ENCODE measurements at places on chromosomes 4 and X.

DNA sequence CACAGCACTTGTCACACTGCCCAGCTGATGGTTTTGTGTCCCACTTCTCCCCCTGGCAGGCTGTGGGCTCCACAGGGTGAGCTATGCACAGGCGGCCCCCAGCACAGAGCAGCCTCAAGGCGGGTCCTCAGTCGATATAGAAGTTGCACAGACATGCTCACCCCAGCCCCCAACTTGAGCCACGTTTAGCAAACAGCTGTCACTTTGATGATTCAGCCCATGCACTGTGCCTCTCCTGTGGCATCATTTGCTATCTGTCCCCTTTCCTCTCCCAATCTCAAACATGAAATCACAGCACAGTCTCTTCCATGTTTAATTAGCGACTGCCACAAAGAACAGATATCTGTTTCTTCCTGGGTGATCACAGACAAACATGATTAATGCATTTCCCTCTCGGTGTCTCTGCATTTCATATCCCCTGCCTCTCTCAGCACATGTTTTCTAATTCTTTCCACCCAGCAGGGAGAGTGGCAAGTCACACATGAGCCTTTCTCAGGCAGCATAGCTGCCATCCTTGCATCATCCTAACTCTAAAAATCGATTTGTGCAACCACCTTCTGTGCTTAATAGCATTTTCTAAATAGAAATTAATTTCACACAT is 204.9 kb downstream of the EVC2 start:
- DNase-seq: no peak

DNA sequence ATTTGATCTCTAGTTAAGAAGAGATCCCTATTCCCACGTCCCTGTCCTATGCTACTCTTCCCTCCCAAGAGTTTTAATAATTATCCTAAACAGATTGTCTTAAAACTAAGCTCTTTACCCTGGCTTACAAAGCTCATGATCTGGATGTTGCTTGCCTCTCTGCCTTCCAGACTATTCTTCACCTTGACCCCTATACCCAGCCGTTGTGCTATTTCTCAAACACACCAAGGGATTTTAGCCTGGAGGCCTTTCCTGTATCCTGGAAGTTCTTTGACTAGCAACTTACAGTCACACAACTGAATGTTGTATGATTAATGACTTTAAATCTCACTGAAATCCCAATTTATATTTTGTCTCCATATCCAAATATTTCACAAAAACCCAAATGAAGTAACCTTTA is 314.9 kb downstream of the ADGRL3 start:
- no peak for DNase-seq

DNA sequence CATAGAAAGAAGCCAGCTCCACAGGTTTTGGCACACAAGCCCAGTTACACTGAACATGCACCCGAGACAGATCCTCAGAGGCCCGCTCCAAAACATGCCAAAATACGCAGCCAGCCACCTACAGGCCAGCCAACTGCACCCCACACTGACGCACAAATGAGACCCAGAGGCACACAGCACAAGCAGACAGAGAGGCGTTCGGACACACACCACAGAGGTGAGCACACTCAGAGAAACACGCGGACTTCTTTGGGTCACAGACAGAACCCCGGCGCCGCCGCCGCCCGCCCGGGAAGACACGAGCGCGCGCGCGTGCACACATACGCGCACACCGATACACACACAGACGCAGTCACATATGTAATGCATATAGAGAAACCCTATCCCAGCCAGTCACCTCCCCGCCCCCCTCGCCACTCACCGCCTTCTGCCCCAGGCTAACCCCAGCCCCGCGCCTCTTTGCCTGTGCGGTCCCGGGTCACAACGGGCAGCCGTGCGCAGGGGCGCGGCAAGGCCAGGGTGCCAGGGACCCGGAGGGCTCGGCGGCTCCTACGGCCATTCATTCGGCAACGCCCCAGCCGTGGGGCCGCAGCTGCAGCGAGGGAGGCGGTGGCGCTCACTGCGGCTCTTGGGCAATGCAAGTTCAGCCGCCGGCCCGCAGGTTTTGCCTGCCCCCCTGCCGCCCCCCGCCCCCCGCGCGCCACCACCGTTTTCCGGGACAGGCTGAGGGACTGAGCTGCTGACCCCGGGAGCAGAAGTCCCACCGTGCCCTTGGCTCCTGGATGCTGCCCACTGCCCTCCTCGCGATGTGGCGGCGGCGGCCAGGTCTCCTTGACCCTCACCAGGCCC is 553 bp downstream of the SEPTIN6 start:
- peak; percentile 34 for DNase-seq

DNA sequence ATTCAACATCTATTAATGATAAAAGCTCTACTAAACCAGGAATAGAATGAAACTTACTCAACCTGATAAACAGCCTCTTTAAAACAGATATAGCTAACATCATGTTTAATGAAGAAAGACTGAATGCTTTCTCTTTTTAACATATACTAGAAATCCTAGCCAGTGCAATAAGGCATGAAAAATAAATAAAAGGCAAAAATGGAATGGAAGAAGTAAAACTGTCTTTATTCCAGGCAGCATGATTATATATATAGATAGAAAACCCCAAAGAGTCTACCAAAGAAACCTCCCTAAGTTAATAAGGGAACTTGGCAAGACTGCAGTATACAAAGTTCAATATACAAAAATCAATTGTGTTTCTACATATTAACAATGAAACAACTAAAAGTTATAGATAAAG is 25.5 kb downstream of the WDFY3 start:
- no peak for DNase-seq

DNA sequence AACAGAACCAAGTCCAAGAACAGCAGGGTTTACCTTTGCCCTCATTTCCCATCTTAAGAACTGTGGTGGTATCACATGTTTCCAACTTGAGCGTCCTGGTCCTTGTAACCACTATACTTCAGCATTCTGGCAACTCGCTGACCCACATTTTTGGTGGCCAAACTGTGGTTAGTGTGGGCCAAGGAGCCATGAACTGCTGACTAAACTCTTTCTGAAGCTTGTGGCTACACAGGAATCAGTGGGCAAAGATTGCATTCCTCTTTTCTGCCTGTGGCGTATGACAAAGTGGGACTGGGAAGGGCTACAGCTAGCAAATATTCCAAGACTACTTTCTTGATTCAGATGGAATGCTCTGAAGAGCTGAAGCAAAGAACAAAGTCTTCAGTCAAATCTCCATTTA is 106.3 kb upstream of the MID1 start:
- no peak for DNase-seq

DNA sequence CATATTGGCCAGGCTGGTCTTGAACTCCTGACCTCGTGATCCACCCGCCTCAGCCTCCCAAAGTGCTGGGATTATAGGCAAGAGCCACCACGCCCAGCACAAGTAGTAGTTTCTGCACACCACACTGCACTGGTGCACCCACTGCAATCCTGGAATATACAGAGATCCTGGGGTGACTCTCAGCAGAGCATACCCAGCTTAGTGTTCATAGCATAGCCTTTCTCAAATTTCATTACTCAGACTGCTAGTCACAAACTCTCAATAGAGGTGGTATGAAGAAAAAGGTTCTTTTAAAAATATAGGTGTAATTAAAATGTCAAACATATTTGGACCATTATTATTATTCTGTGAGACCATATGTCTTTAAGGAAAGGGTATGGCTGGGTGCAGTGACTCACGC is 6.2 kb upstream of the ARHGAP10 start:
- no peak for DNase-seq

DNA sequence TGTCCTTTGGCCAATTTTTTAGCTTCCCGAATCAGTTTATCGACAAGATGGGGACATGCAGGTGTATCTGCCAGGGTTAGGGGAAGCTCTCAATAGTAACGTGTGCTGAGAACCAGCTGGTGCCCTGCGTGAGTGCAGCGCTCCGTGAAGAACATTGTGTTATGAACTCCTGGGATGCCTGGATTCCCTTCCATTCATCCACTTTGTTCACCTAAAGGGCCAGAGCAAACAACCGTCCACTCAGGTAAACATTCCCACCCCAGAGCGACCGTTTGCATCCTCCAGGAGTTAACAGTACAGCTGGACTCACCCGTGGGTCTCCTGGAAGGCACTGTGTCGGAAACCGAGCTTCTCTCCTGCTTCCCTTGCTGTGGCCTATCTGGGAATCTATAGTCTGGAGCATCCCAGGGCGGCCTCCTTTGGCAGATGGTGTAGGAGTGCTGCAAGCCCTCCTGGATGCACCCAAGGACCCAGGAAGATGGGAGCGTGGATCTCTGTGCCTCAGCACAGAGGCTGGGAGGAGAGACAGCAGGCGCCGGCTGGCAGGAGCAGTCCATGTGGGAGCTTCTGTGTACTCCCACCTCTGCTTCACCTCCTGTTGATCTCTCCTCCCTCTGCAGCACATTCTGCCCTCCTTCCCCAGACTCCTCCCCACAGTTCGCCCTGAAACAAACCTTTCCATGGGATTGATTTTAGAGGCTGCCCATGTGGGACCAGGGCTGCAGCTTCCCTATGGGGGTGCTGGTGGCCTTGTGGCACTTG is 62.7 kb downstream of the SHROOM2 start:
- no peak for DNase-seq

DNA sequence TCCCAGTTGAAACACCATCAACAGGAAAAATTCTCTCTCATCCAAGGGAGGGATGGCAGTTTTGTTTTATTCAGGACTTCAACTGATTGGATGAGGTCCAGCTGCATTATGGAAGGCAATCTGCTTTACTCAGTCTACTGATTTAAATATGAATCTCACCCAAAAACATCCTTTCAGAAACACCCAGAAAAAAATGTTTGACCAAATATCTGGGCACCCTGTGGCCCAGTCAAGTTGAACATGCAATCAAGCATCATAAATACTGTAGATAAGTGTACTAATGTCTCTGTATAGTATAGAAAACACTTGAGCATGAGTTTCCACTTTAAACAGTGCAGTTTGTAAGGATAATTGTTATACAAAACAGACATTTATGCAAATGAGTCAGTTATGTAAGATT is 753.2 kb downstream of the ARAP2 start:
- DNase-seq: no peak

- DNase-seq: no peak
Measured at GRCh38 chrX:373641-374471, 12.9 kb downstream of the PPP2R3B start.

DNA sequence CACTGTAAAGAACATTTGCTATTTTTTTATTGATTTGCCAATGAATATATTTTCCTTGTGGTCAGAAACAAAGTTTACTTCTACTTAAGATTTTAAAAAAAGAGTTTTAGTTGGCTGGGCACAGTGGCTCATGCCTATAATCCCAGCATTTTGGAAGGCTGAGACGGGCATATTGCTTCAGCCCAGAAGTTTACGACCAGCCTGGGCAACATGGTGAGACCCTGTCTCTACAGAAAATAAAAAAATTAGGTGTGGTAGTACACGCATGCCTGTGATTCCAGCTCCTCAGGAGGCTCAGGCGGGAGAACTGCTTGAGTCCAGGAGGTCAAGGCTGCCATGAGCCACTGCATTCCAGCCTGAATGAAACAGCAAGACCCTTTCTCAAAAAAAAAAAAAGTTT is 36.8 kb downstream of the LRP2BP start:
- DNase-seq: no peak

DNA sequence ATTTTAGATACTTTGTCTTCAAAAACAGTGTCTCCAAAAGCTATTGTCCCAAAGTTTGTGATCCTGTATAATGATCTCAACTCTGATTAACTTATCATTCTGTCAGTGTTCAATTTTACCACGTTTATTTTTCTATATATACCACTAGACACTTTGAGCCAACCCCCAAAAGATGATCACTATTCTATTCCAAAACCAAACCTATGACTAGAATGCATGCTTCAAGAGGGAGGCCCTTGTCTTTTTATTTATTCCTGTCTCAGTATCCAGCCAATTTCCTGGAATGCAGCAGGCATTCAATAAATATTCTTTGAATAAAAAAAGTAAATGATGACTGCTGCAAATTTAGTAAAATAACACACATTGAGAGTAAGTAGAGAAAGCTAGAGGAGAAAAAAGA is 275.6 kb downstream of the LDB2 start:
- no peak for DNase-seq

DNA sequence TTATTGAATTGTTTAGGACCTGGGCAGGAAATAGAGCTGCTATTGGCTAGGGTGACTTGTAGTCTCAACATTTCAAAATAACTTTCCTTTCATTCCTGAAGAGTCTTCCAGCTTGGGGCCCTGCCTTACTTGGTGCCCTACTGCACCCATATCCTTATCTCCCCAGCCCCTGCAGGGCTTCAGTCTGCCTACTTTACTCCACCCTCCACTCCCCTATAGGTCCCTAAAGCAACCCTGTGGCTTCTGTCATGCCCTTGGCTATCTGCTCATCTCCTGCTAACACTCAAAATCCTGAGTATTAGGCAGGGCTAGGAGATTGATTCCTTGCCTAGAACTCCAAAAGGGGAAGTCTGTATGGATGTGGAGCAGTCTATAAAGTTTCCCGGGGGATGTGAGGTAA is 57.6 kb upstream of the PRKG2 start:
- peak; percentile 50 for DNase-seq

- peak; percentile 6 for DNase-seq
Measured at GRCh38 chr4:6225469-6225868, 25.1 kb upstream of the JAKMIP1 start.

DNA sequence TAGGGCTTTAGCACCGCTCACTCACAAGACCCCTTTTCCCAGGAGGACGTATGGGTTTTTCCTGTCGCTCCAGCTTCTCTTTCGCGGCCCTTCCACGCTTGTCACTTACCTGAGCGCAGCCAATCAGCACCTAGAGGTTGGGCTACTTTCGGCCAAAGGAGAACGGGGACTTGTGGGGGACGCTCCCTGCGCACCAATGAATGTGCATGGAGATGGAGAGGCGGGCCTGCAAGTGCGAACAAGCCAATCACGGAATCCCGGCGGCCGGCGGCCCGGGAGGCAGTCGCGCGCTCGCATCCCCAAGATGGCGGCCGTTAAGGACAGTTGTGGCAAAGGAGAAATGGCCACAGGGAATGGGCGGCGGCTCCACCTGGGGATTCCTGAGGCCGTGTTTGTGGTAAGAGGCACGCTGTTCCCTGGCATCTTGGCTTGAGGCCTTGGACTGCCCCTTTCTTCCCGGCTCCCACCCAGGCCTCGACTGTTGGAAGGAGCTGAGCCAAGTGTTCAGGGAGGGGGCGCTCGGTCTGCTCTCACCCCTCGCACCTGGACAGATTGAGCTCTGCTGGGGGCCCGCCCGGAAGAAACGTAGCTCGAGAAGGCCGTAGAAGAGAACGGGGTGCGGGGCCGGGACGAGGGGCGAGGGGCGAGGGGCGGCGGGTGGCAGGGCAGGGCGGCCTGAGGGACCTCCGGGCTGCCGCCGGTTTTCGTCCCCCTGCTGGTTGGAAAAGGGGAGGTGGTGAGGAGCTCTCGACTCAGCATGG is at the start of gene VBP1:
VBP1 (plus strand) TSS at position 282 of the 761 bp plus-strand sequence; CDS start at position 305, 23 bp downstream.
- peak; percentile 96 for DNase-seq

DNA sequence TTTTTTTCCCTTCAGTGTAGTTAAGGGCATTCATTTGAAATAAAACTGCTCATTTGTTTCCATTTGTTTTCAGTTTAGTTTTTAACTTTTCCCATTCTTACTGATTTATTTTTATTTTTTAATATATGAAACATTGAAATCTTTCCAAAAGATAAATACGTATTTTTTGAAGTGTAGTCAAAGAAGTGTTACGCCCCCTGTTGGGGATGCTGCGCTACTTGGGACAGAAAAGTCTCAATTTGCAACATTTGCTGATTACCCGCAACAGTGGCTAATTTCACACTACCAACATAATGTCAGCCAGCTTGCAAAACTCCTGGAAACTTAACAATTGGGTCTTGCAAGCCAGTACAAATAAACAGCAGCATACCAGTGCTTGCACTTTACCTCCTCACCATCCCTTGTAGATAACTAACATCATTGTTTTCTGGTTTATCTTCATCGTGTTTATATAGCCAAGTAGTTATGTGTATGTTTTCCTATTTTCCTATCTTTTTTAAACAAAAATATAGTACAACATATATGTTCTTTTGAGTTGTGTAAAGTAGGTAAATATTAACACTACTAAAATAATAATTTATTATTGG is 158.6 kb downstream of the STPG2 start:
- DNase-seq: no peak

GRCh38 chr4:102554482-102554881 is 53.3 kb downstream of the NFKB1 start:
- DNase-seq: no peak

All from hematopoietic multipotent progenitor cell treated with erythropoietin and hydrocortisone succinate and interleukin-3 and kit ligand, for 8 days (in vitro differentiated cells).